ENCODE measurements at places on chromosomes 4 and X. TPM values are rescaled to one million over a fixed set of nuclear protein-coding genes. Genes with fewer than 3 reads are reported as not detected.

DNA sequence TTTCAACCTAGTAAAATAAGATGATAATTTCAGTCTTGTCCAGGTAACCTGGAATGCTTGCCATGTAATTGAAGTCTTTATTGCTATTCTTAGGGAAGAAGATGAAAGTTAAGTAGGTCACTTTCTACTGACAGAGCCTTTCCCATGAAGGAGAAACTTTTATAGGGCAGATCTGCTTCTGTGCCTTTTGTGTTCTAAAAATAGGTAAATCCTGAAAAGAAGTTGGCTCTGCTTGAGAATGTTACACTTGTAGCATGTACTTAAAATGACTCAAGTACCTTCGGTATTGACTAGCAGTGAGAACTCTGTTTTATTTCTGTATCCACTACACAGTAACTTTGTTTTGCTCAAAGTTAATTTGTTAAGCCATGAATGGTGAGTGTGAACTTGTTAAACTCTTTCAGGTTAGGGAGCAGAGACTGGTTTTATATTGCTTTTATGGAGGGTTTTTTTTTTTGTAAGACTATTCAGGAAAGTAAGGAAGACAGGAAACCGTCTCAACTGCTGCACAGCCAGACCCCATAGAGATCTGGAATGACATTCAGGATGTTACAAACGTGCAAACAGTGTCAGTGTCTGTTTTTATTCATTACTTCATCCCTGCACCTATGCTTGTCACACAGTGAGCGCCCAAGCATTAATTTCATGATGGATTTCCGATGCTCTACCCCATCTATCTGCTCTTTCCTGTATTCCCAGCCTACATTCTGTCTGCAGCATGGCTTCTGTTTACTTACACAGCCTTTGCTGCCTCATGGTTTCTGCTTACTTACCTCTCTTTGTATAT, 53.0 kb downstream of the SEPTIN11 start:
- H3K27ac ChIP-seq = no peak overlapping the region
- H3K4me1 ChIP-seq = no peaks in the 10 kb centered on the region
- H3K27me3 ChIP-seq = no peaks in the 10 kb centered on the region
- DNase-seq = no peak

- H3K27ac ChIP-seq = no peak overlapping the region
- DNase-seq = no peak
- no peaks in the 10 kb centered on the region for H3K36me3 ChIP-seq
Measured at GRCh38 chr4:52317981-52318380, 266.9 kb downstream of the SPATA18 start.

DNA sequence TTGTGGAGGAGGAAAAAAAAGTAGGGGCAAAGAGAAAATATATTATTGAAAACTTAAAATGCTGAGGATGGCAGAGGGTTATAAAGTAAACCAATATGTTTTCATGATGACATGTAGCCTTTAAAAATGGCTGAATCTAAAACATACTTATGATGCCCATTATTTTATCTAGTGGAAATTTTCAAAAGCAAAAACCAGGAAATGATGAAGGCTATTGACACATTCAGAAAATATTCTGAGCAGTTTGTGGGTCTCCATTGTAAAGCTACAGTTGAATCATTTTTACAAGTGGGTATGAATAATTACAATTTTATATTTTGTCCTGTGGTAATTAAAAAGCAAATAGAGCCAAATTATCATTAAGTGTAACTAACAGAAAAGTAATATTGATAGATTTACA, 10.7 kb downstream of the PLS3 start:
- H3K36me3 ChIP-seq = no peaks in the 10 kb centered on the region
- no peak for DNase-seq
- no peaks in the 10 kb centered on the region for H3K4me1 ChIP-seq

- H3K27me3 ChIP-seq = no peaks in the 10 kb centered on the region
- no peaks in the 10 kb centered on the region for H3K36me3 ChIP-seq
- H3K27ac ChIP-seq = no peak overlapping the region
- H3K4me3 ChIP-seq = no peak overlapping the region
Measured at GRCh38 chrX:116230130-116230898, 59.8 kb downstream of the AGTR2 start.

DNA sequence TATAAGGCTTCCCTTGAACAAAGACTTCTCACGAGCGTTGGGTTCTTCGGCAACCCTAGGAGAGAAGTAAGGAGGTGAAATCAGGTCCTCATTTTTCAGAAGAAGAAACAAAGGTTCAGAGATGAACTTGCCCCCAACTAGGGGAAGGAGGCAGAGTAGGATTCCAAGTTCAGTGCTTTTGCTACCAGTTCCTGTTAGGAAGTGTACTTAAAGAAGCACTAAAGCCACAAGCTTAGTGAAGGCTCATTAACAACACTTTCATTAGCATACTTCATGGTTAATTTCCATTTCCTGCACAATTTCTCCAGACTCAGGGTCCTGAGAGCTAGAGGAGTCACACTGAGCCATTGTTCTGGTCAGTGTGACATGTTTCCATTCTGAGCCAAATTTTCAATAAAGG, 52.1 kb downstream of the VSIG4 start:
- H3K4me3 ChIP-seq = no peak overlapping the region
- H3K27ac ChIP-seq = no peak overlapping the region
- H3K36me3 ChIP-seq = no peaks in the 10 kb centered on the region
- H3K27me3 ChIP-seq = no peaks in the 10 kb centered on the region
- no peaks in the 10 kb centered on the region for H3K4me1 ChIP-seq

DNA sequence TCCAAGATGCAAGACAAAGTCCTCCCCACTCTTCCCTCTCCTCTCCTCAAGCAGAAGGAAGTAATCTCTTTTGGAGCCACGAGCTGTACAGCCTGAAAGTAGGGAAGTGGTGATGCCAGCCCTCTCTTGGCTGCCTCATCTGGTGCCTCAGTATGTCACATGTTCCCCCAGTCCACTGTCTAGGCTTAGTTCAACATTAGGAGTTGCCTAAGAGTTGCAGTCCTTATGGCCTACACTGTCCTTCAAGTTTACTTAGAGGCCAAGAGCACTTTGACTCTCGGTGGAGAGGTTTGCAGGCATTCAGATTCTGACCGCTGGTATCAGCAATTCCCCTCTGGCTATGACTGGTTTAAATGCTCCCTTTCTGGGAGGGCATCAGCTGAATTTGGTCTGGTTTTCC, 735.6 kb downstream of the GLUD2 start:
- no peak overlapping the region for H3K4me3 ChIP-seq
- no peaks in the 10 kb centered on the region for H3K27me3 ChIP-seq
- H3K4me1 ChIP-seq = no peaks in the 10 kb centered on the region
- H3K36me3 ChIP-seq = no peaks in the 10 kb centered on the region
- no peak overlapping the region for H3K27ac ChIP-seq

The GLUD2 gene
- total RNA-seq = 0.71 TPM

DNA sequence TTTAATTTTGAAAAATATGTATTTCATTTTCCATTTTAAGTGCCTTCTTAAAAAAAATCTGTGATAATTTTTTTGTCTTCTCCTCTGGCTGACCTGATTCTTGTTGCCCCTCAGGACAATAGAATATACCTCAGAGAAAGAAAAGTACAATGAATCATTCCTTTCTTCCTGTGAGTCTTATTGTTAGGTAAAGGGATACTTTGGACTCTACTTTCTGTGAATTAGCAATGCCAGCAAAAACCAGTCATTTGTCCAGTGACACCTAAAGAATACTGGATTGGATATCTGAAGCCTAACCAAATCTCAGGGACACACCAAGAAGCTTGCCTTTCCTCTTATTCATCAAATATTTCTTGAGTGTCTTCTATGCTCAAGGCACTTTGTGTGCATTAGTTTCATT, 102.1 kb downstream of the AREG start:
- H3K4me3 ChIP-seq = no peak overlapping the region
- H3K27me3 ChIP-seq = no peaks in the 10 kb centered on the region
- H3K27ac ChIP-seq = no peak overlapping the region
- H3K36me3 ChIP-seq = no peaks in the 10 kb centered on the region
- no peaks in the 10 kb centered on the region for H3K4me1 ChIP-seq
- no peak for DNase-seq

GRCh38 chr4:100828364-100828763, 310.5 kb upstream of the EMCN start:
- H3K27ac ChIP-seq = no peak overlapping the region
- H3K27me3 ChIP-seq = no peaks in the 10 kb centered on the region
- no peaks in the 10 kb centered on the region for H3K4me1 ChIP-seq
- no peak overlapping the region for H3K4me3 ChIP-seq
- DNase-seq = no peak

DNA sequence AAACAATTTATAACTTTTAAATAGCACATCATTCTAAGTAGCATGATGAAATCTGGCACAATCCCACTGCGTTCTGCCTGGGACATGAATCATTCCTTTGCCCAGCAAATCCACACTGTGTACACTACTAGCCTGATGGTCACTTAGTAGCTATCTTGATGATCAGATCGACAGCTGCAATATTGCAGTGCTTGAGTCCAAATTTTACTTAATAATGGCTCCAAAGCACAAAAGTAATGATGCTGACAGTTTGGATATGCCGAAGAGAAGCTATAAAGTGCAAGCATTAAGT, 86.6 kb upstream of the NPNT start:
- DNase-seq = no peak
- no peak overlapping the region for H3K27ac ChIP-seq
- H3K27me3 ChIP-seq = no peaks in the 10 kb centered on the region
- H3K36me3 ChIP-seq = no peaks in the 10 kb centered on the region
- no peak overlapping the region for H3K4me3 ChIP-seq
- H3K4me1 ChIP-seq = no peaks in the 10 kb centered on the region

The ZCCHC12 gene
- 0.28 TPM for total RNA-seq

GRCh38 chr4:79287718-79288117, 38.1 kb downstream of the NAA11 start:
- H3K4me3 ChIP-seq = no peak overlapping the region
- no peak overlapping the region for H3K27ac ChIP-seq
- no peaks in the 10 kb centered on the region for H3K27me3 ChIP-seq
- DNase-seq = no peak
- no peaks in the 10 kb centered on the region for H3K36me3 ChIP-seq

GRCh38 chrX:102902355-102902754, 34.7 kb upstream of the RAB40AL start:
- H3K27ac ChIP-seq = no peak overlapping the region
- H3K4me1 ChIP-seq = no peaks in the 10 kb centered on the region
- H3K36me3 ChIP-seq = no peaks in the 10 kb centered on the region
- DNase-seq = no peak
- no peaks in the 10 kb centered on the region for H3K27me3 ChIP-seq

DNA sequence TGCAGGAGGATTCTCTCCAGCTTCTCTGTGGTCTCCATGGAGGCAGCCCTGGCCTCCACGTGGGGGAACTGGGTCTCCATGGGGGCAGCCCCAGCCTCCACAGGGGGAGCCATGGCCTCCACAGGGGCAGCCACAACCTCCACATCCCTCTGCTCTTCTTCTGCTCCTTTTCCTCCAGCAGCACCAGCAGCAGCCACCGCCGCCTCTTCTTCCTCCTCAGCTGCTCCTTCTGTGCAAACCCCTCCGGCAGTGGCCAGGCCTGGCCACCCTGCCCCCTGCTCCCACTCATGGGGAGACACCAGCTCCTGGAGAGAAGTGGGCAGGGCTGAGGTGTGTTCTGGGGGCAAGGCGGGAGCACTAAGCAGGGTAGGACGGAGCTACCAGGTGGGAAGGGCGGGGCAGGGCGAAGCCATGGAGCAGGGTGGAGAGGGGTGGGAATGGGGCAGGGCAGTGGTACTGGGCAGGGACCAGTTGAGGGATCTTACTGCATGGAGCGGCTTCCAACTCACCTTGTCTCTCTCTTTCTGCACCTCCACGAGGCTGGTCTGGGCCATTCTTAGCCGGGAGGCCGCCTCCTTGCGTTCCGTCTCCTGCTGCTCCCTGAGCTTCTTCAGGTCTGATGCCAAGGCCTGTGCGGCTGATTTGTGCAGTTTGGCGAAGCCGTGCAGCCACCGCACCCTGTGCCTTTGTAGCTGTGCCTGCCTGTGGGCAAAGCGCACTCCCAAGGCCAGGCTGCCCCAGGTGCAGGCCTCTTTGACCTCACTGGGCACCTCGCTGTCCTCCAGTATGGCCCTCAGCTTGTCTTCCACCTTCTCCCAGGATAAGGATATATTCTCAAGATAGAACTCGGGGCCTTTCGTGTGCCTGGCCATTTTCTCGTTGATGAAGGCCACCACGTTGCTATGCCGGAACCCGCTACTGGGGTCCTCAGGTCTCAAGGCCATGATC, 766 bp downstream of the TEX13A start:
- no peaks in the 10 kb centered on the region for H3K27me3 ChIP-seq
- no peaks in the 10 kb centered on the region for H3K4me1 ChIP-seq
- no peak overlapping the region for H3K4me3 ChIP-seq
- no peak overlapping the region for H3K27ac ChIP-seq
- H3K36me3 ChIP-seq = no peaks in the 10 kb centered on the region

DNA sequence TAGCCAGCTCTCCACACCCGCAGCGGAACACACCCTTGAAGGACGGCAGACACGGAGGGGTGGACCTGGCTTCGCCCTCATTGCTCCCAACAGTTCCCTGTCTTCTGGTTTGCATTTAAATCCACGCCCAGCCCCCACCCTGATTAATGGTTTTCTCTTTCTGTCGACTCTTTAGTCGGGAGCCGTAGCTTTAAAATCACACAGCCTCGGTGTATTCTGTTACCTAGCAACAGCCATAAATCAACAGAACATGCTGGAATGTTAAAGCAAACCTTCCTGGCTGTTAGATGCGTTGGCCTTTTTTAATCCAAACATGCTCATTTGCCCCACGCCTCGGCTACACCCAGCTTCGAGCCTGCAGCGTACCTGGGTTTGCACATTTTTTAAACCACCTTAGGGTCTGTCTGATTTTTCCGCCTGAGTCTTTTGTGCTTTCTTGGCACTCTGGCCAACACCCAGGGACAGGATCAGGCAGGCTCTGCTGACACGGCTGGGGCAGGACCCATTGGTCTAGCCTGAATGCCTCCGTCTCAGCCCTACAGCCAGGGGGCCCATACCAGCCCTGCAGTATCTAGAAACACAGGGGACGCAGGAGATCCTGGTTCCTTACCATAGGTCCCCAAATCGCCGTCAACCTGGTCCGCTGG, 21.4 kb upstream of the PPP2R2C start:
- no peaks in the 10 kb centered on the region for H3K27me3 ChIP-seq
- no peaks in the 10 kb centered on the region for H3K36me3 ChIP-seq
- no peak overlapping the region for H3K4me3 ChIP-seq
- H3K27ac ChIP-seq = no peak overlapping the region

GRCh38 chr4:931194-931959, 739 bp downstream of the GAK start:
- no peak for DNase-seq
- peaks cover 19% of the 10 kb centered on the region for H3K4me1 ChIP-seq
- H3K27ac ChIP-seq = peak overlapping the region; percentile 89
- no peaks in the 10 kb centered on the region for H3K27me3 ChIP-seq

DNA sequence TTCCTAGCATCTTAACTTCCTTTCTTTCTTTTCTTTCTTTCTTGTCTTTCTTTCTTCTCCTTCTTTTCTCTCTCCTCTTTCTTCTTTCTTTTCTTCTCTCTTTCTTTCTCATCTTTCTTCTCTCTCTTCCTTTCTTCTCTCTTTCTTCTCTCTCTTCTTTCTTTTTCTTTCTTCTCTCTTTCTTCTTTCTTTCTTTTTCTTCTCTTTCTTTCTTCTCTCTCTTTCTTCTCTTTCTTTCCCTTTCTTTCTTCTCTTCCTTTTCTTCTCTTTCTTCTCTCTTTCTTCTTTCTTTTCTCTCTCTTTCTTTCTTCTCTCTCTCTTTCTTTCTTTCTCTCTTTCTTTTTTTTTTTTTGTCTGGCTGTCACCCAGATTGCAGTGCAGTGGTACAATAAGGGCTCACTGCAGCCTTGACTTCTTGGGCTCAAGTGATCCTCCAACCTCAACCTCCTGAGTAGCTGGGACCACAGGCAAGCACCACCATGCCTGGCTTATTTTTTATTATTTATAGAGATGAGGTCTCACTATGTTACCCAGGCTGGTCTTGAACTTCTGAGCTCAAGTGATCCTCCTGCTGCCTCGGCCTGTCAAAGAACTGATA, 17.5 kb downstream of the NMU start:
- H3K4me3 ChIP-seq = no peak overlapping the region
- H3K36me3 ChIP-seq = no peaks in the 10 kb centered on the region
- no peak for DNase-seq
- no peaks in the 10 kb centered on the region for H3K4me1 ChIP-seq
